Activated CD4-positive, alpha-beta T cell treated with anti-CD3 and anti-CD28 coated beads, Interleukin-2, amount 10 ng/mL, durations not matched to agents 7 days and 5 days (primary cell): ENCODE measurements at places on chromosomes 7 and 10.

- no peak overlapping the region for H3K4me3 ChIP-seq
- H3K4me1 ChIP-seq, result no peaks in the 10 kb centered on the region
- DNase-seq, result no peak
- H3K36me3 ChIP-seq, result no peaks in the 10 kb centered on the region
- H3K27ac ChIP-seq, result no peak overlapping the region
- H3K27me3 ChIP-seq, result no peaks in the 10 kb centered on the region
These were observed 46.6 kb downstream of the MACC1 start for GRCh38 chr7:20170633-20171032.

DNA sequence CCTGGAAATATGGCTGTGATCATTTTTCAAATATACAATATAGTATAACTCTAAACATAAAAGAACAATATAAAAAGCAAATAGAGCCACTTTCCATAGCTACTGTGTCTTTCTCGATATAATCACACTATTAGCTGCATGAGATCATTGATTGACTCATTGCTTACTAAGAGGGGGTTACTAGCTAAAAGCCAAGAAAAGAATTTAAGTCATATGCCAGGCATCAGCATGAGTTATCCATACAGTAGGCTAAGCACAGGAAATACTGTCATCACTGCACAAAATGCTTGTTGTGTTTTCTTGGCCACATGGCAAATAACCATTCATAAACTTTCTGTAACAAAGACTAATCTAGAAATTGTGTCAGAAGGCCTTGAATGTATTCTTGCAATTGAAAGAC is 18.8 kb upstream of the ABCB5 start:
- no peak overlapping the region for H3K4me3 ChIP-seq
- H3K36me3 ChIP-seq, result no peaks in the 10 kb centered on the region
- H3K27ac ChIP-seq, result no peak overlapping the region
- no peaks in the 10 kb centered on the region for H3K4me1 ChIP-seq
- DNase-seq, result no peak

DNA sequence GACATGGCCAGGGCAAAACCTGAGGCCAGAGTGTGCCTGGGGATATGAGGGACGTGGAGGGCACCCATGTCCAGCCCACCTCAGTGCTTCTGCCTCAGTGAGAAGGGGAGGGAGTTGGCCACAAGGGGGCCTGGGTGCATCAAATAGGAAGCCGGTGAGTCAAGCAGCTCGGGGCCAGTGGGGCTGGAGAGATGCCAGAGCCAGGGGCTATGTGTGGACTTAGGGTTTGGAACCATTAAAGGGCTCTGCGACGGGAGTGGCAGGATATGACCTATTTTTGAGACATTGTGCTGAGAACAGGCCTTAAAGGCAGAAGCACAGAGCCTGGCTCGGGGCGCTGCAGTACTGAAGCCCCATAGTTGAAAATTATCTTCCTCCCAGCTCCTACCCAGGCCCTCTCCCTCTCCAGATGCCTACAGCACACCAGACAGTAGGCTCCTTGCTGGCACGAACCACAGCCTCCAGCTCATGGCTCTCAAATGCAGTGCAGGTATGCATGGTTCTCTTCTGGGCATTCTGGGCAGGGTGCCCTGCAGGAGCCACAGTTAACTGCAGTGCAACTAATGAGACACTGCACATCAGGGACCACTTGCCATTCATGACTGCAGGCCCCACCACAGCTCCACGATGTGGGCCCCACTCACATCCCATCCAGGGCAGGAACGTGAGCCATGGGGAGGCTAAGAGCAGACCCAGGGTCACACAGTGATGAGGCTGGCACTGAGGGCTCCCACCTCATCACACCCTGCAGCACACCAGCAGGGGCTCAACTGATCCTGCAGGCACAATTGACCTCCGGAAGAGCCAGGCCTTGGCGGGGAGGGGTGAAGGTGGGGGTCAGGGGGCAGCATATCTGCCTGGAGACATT is 7.2 kb upstream of the PGAM2 start:
- H3K36me3 ChIP-seq, result peaks cover 29% of the 10 kb centered on the region
- H3K27ac ChIP-seq, result peak overlapping the region; percentile 62
- no peaks in the 10 kb centered on the region for H3K27me3 ChIP-seq
- H3K4me3 ChIP-seq, result no peak overlapping the region

- H3K4me3 ChIP-seq, result no peak overlapping the region
- H3K27ac ChIP-seq, result no peak overlapping the region
- H3K4me1 ChIP-seq, result peaks cover 9% of the 10 kb centered on the region
- no peak for DNase-seq
- peaks cover 9% of the 10 kb centered on the region for H3K27me3 ChIP-seq
- H3K36me3 ChIP-seq, result no peaks in the 10 kb centered on the region
These were observed 150.4 kb upstream of the PRPS1L1 start for GRCh38 chr7:18177815-18178660.

DNA sequence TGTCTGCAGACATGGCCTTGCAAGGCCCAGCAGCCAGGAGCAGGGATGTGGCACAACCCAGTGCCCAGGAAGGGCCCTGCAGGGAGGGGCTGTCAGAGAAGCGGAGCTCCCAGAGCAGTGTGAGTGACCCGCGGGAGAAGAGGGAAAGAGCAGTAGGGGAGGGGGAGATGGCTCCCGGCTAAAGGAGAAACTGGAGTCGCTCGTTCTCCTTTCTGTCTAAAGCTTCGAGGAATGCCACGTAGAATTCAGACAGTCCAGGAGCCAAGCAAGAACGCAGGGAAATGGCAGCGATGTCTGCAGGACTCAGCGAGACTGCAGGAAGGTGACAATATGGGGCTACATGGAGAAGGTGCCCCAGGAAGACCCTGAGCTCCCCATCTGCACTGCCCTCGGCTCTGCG is 22.4 kb upstream of the HABP2 start:
- H3K4me1 ChIP-seq, result peaks cover 1% of the 10 kb centered on the region
- no peaks in the 10 kb centered on the region for H3K27me3 ChIP-seq
- H3K27ac ChIP-seq, result no peak overlapping the region
- H3K36me3 ChIP-seq, result no peaks in the 10 kb centered on the region
- no peak overlapping the region for H3K4me3 ChIP-seq
- DNase-seq, result no peak

GRCh38 chr7:44225566-44226395 is 25.0 kb downstream of the YKT6 start:
- H3K4me1 ChIP-seq, result no peaks in the 10 kb centered on the region
- H3K36me3 ChIP-seq, result no peaks in the 10 kb centered on the region
- no peak overlapping the region for H3K4me3 ChIP-seq
- H3K27me3 ChIP-seq, result no peaks in the 10 kb centered on the region

GRCh38 chr10:91339729-91340128 is 70.4 kb upstream of the HECTD2 start:
- DNase-seq, result no peak
- no peak overlapping the region for H3K27ac ChIP-seq
- H3K36me3 ChIP-seq, result no peaks in the 10 kb centered on the region
- H3K27me3 ChIP-seq, result no peaks in the 10 kb centered on the region
- H3K4me1 ChIP-seq, result no peaks in the 10 kb centered on the region
- H3K4me3 ChIP-seq, result no peak overlapping the region

- H3K36me3 ChIP-seq, result no peaks in the 10 kb centered on the region
- no peak overlapping the region for H3K27ac ChIP-seq
- H3K4me3 ChIP-seq, result no peak overlapping the region
- no peaks in the 10 kb centered on the region for H3K27me3 ChIP-seq
- no peak for DNase-seq
- H3K4me1 ChIP-seq, result no peaks in the 10 kb centered on the region
These were observed 431.4 kb downstream of the ACTR3B start for GRCh38 chr7:153190986-153191385.

- H3K4me1 ChIP-seq, result peaks cover 11% of the 10 kb centered on the region
- DNase-seq, result no peak
- peaks cover 15% of the 10 kb centered on the region for H3K27me3 ChIP-seq
- no peaks in the 10 kb centered on the region for H3K36me3 ChIP-seq
These were observed 15.2 kb downstream of the TMEM176B start for GRCh38 chr7:150784954-150785353.

DNA sequence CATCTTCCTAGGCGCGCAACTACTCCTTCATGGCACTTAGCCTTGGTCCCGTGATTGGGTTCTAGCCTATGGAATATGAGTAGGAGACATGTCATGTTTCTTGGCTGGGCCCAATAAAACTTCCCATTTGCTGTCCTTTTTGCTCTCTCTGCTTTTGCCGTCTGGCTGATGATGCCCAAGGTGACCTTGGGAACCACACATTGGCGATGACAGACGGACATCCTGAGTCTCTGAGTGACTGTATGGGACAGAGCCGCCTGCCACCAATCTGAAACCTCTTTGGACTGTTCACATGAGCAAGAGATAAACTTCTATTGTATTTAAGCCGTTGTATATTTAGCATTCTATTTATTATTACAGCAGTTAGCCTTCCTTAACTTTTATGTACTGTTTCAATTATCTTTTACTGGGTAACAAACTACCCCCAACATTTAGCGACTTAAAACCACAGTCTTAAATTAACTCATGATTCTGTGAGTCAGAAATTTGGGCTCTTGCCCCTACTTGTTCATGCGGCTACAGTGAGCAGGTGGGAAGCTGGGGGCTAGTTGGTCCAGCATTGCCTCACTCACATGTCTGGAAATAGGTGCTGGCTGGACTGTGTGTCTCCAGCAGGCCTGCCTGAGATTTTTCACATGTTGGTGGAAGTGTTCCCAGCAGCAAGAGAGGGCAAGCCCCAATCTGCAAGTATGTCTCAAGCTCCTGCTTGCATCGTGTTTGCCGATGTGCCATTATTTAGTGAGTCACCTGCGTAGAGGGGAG is 71.7 kb downstream of the NOD1 start:
- no peak overlapping the region for H3K27ac ChIP-seq
- H3K4me1 ChIP-seq, result peaks cover 4% of the 10 kb centered on the region
- H3K27me3 ChIP-seq, result no peaks in the 10 kb centered on the region
- H3K36me3 ChIP-seq, result no peaks in the 10 kb centered on the region
- no peak overlapping the region for H3K4me3 ChIP-seq

- H3K36me3 ChIP-seq, result no peaks in the 10 kb centered on the region
- H3K27ac ChIP-seq, result no peak overlapping the region
These were observed 283.0 kb downstream of the TCF7L2 start for GRCh38 chr10:113232928-113233511.

GRCh38 chr10:78953113-78953798 is 115.5 kb upstream of the ZMIZ1 start:
- no peaks in the 10 kb centered on the region for H3K4me1 ChIP-seq
- no peak for DNase-seq
- no peaks in the 10 kb centered on the region for H3K27me3 ChIP-seq
- no peaks in the 10 kb centered on the region for H3K36me3 ChIP-seq
- H3K27ac ChIP-seq, result no peak overlapping the region
